ENCODE measurements at places on chromosomes 16 and 17.

- DNase-seq: no peak
Observed at GRCh38 chr16:787978-788398, at the start of gene RPUSD1. RPUSD1 (minus strand) TSS chr16:788381; CDS start chr16:787737, 644 bp downstream.

- no peak for DNase-seq
Observed at GRCh38 chr17:49431743-49432142, 17.1 kb upstream of the PHB1 start.

- DNase-seq: no peak
Observed at GRCh38 chr17:15117239-15117638, 147.9 kb downstream of the PMP22 start.

DNA sequence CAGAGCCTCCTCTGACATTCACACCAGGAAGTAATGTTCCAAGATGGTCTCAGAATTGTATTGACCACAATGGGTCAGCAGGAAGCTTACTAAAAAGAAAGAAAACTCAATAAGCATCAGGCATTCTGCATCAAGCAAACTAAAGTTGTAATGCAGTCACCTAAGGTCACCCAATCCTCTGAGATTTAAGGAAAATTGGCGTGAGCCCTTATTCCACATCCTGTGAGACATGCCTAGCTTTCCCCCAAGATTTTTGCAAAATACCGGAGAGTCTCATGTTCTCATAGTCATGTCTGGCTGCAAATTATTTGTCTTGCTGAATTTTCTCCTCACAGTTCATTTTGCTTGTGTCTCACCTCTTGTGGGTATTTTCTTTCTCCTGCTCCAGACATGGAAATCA, 417.1 kb upstream of the SOX9 start:
- DNase-seq: no peak

GRCh38 chr17:17677299-17678040, 3.8 kb upstream of the RAI1 start:
- no peak for DNase-seq

Measured in G401 (cell line).